ENCODE measurements at places on chromosomes 2 and 18.

- DNase-seq = no peak
Observed at GRCh38 chr2:3503483-3503882, 15.8 kb downstream of the ADI1 start.

GRCh38 chr2:6301426-6301825 is 564.3 kb downstream of the CMPK2 start:
- no peak for DNase-seq

DNA sequence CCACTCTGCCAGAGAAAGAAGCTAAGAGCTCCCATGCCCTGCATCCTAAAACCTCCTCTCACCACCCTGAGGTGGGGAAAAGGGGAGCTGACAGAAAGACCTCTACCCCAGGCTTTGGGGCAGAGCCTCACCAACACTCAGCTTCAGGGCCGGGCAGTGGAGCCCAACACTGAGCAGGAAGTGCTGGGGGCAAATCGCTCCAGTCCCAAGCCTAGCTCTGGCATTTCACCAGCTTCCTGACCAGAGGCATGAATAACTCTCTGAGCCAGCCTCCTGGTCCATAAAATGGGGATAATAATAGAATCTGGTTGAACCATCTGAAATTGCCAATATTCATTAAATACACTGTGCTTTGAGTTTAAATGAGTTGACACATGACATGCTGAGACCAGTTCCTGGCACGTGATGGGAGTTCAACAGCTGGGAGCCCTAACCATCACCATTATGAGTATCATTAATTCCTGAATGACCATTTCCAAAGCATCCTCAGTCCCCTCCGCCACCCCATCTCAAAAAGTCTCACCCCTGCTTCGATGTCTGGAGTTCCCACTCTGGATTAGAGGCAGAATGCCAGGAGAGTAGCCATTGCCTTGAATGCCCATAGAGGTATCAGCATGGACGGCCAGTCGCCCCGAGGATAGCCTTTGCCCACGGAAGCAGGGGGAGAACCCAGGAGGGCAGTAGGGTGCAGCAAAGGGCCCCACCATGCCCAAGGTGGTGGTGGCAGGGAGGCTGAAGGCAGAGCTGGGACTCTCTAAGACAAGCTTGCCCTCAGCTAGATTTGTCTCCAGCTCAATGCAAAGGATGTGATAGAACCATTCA is 153.4 kb downstream of the TNS1 start:
- peak; percentile 21 for DNase-seq

DNA sequence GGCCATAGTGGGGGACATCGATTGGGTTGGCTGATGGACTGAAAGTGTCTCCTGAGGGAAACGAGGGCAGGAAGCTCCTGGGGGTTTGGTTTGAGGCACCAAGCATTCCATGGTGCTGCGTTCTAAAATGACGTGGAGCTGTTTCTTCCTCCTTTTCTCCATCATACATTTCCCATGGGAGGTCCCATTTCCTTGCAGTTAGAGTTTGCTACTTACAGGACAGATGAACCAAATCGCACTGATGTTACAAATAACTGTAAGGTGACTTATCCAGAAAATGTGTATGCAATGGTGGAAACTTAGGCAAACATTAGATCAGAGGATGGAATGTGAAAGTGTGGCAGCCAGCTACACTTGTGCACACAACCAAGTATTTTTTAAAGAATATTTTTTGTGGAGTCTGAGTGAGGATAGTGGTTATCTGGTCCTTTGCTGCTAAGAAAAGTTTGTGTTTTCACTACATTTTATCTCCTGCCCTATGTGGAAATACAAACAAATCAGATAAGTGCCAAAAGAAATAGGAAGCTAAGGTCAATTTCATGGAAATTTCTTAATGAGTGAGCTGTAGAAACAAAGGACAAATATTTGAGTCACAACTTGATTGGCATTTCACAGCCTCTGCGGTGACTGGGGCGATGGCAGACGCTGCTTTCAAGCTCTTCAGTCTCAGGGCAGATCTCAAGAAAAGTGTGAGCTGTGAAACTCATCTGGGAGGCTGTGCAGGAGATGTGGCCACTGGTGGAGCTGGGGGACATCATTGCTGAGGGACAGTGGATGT is 256.2 kb downstream of the TSN start:
- DNase-seq = no peak

GRCh38 chr2:234996069-234996940 is 44.5 kb downstream of the SH3BP4 start:
- DNase-seq = no peak

DNA sequence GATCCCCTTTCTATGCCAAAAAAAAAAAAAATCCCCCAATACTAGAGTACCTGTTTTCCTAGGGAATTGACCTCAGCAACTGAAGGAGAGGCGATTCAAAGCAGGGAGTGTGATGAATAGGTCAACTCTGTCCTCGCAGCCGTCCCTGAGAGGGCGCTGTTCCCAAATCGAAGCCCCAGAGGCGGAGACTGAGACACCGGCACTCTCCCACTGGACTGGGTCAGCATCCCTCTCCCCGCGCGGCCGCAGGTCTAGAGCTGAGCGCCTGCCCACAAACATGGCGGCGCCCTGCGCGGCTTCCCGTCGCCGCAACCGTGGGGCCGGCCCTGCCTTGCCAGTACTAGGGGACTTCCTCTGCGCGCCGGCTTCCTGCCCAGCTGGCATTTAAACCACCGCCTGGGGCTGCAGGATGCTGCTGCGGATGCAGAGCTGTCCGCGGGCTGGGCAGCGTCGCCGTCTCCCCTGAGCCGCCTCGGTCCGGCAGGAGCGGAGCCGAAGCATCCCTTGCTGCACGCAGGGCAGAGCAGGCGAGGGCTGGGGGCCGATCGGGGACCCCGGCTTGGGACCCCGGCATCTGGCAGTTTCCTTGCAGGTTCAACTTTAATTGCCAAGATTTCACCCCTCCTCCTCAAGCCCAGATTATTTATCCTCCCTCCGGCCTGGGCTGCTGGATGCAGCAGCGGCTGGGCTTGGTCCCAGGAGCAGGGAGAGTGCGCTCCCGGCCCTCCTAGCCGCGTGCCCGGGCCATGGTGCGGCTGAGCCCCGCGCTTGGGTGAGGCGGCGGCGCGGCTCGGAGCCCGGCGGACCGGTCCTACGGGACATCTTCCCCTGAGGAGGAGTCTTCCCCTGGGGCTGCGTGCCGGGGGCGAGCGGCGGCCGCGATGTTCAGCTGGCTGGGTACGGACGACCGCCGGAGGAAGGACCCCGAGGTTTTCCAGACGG is at the start of gene EHD3:
EHD3 (plus strand) TSS at position 412 of the 942 bp plus-strand sequence; CDS start at position 882, 470 bp downstream.
- DNase-seq = peak; percentile 92

DNA sequence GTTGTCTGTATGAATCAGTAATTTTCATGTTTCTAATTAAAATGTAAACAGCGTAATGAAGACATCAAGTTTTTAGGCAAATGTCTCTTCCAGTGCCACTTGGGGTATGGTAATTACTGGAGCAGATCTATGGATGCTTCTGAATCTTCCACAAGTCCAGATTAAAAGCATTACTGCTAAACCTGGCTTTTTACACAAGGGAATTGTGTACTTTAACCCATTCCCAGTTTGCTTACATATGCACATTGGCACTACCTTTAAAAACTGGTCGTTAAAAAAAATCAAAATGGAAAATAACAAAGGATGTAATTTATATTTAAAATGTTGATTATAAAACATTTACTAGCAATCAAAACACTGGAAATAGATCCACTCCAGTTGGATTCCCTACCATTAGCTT is 19.7 kb downstream of the FIGN start:
- no peak for DNase-seq

DNA sequence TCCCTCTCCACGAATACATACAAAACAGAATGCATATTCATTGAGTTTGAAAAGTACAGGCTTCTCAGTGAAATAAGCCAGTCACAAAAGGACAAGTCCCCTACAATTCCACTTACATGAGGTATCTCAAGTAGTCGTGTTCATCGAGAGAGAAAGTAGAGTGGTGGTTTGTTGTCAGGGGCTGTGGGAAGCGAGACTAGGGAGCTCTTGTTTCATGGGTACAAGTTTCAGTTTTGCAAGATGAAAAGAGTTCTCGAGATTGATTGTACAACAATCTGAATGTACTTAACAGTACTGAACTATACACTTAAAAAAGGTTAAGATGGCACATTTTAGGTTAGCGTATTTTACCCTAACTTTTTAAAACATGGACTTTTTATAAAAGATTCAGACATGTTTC is 71.5 kb upstream of the TTC39C start:
- no peak for DNase-seq

GRCh38 chr18:72543357-72544055 is 636 bp downstream of the CBLN2 start:
- no peak for DNase-seq

DNA sequence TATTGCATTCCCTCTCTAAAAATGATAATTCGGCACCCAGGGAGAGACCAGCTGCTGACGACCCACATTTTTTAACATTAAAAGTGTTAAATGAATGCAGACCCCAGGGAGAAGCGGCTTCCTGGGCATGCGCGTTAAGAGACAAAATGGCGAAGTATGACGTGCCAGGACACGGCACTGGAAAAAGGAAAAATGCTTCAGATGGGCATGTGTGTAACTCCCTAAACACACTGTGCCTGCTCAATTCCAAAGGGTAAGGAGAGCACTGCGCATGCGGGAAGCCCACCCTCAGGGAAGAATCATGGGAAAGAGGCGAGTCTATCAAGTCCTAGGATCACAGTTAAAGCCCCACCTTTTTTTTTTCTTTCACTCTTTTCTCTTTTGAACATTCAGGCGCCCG is 58.1 kb downstream of the CYP26B1 start:
- DNase-seq = no peak

DNA sequence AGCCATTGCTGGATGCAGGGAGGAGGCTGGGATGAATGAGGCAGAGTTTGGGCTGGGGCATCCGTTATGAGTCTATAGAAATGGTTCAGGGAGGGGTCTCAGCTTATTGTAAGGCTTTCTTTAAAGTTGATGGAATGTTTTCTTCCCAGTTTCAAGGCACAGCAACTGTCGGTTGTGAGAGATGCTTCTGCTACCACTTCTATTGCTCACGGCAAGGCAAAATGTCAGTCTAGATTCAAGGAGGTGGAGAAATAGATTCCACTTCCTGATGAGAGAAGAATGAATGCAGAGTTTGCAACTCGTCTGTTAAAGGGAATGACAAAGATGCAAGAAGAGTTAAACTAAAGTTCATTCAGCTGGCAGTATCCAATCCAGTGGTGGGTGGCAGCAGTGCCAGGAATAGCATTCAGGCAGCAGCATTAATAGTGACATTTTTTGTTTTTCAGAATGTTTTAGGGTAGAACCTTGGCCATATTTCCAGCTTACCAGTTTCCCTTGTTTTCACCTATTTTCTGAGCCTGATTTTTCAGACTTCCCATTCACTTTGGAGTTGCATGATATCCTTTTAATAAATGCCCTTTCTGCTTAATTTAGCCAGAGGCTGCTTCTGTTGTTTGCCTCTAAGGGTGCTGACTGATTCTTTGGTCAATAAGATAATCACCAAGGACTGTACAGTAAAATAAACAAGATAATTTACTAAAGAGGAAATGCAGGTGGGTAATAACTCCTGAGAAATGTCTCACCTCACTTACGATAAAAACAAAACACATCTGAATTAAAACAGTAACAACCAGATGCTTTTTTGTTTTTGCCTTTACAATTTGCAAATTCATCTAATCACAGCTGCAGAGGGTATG is 138.4 kb downstream of the RPIA start:
- no peak for DNase-seq

DNA sequence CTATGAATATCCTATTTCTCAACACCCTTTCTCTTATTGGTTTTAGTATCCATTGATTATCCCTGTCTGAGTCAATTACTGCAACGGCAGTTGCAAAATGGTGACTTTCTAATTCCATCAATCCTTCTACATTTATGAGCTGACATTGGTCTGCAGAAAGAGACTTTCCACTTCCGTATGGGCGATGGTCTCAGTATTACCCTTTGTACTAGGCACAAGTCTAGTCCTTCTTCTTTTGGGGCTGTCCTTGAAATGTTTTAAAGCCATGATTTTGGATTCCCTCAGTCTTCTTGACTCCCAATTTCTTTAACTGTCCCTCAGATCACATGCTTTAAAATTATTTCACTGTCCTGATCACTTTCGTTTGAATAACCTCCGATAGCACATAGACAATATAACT is 32.7 kb upstream of the SOCS6 start:
- DNase-seq = no peak

- DNase-seq = no peak
Observed at GRCh38 chr2:65070172-65070830, 14.1 kb downstream of the CEP68 start.

GRCh38 chr2:234846599-234847363 is 105.0 kb upstream of the SH3BP4 start:
- no peak for DNase-seq

DNA sequence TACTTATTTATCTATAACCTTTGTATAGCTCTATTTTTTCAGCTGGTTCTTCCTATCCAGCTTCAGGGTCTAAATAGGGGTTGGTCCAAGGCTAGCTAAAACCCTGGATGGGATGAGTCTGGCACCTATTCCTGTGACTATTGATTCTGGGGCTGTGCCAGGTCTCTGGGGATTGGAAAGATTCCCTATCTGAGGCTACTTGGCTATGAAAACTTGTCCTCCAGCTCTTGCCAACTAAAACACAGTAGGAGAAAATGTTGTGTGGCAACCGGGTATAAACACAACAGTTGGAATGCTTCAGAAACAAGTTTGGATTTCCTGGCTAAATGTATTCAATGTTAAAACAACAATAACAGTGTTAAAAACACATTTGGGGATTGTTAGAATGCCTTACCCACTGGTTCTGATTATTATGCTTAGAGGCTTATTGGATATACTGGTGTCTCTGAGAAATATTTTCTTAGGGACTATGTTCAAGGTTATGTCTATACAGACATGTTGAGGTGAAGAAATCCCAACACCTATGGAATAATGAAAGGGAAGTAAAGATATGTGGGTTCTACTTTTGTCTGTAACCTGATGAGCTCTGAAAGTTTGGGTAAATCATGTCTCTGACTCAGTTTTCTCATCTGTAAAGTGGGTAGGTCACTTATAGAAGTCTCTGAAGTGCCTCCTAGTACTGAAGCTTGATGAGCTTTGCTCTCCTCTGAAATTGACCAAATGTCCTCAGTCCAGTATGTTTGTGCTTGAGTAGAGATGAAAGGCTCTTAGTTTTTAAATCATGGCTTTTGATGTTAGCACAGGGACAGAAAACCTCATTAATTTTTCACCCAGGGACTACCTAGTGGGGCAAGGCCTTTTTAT is 460.7 kb downstream of the MTX2 start:
- DNase-seq = no peak
